Spinal cord (tissue), 10 donors: ENCODE measurements at places on chromosomes 4 and X. TPM values are rescaled to one million over a fixed set of nuclear protein-coding genes. Genes with fewer than 3 reads are reported as not detected.

Gene PRR32
- 0.17 TPM for total RNA-seq

Gene ACE2
- 0.30 TPM for total RNA-seq

Gene GLOD5
- not detected for total RNA-seq

Gene SLC2A9
- 4.4 TPM for total RNA-seq

GRCh38 chrX:35456891-35457290 lies 341.3 kb upstream of the MAGEB16 start:
- H3K36me3 ChIP-seq = no peaks in the 10 kb centered on the region
- H3K27me3 ChIP-seq = no peaks in the 10 kb centered on the region
- DNase-seq = no peak
- no peaks in the 10 kb centered on the region for H3K4me1 ChIP-seq

DNA sequence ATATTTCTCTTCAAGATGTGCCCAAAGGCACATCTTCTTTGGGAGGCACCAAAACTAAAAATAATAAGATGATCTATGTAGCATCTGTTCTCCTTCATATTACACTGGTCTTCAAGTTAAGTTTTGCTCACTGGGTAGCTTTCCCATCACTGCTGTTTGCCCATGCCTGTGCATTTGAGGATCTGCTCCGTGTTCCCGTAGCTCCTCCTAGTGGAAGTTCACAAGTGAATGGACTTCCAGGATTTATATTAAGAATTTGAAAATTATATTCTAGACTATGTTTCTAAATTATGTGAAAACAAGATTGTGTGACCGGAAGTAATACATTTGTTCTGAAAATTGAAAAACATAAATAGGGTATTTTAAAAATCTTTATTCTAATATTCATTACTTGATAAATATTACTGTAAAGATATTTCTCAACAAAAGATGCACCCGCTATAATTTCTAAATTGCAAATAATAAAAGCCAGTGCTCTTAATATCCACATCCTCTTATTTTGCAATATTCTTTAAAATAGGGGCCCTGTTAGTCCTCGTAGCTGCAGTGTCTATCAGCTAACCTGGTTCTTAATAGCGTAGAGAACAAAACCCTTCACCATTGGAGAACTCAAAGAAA lies 147.7 kb downstream of the RBM46 start:
- no peaks in the 10 kb centered on the region for H3K27me3 ChIP-seq
- no peak for DNase-seq
- H3K4me3 ChIP-seq = no peak overlapping the region
- H3K4me1 ChIP-seq = no peaks in the 10 kb centered on the region

- H3K27ac ChIP-seq = no peak overlapping the region
- peaks cover 94% of the 10 kb centered on the region for H3K27me3 ChIP-seq
- peaks cover 16% of the 10 kb centered on the region for H3K4me1 ChIP-seq
- peak overlapping the region; percentile 22 for H3K4me3 ChIP-seq
Observed at GRCh38 chr4:173538909-173539445, 8.9 kb upstream of the HAND2 start.

DNA sequence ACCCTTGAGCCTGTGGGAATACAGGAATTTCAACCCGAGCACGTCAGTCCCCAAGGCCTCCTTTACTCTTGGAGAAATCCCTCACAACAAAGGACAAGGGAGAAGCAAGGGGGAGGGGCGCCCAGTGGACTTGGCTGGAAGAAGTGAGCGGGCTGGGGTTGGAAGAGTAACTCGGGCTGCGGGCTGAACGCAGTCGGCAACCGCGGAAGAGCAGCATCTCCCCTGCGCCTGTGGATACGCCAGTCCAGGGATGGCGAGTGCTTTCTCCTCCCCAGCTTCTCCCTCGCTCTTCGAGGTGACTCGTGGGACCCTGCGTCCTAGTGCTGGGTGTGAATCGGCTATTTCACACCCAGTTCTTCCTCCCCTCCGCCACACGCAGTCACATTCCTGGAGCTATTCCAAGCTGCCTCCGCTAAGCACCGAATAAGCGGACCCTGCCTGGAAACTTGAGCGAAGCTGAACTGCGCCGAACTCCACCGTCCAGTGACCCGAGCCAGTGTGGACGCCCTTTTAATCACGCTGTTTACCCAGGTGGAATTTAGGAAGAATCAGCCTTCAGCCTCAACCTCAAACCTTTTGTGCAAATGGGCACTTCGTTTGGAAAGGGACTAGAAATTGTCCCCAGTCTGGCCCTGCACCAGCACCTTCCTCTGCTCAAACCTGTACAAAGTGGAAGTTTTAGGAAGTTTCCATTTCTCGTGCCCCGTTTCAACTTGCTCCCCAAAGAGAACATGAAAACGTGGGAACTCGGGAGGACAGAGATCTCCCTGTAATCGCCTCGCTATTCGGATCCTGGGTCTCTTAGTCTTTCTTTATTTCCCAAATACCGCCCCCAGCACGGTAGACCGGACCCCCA lies 64.3 kb upstream of the WDR17 start:
- no peaks in the 10 kb centered on the region for H3K36me3 ChIP-seq
- H3K4me1 ChIP-seq = peaks cover 17% of the 10 kb centered on the region
- H3K27ac ChIP-seq = peak overlapping the region; percentile 95
- H3K27me3 ChIP-seq = peaks cover 5% of the 10 kb centered on the region

- no peak for DNase-seq
- H3K36me3 ChIP-seq = no peaks in the 10 kb centered on the region
- no peaks in the 10 kb centered on the region for H3K27me3 ChIP-seq
- no peak overlapping the region for H3K4me3 ChIP-seq
- H3K27ac ChIP-seq = no peak overlapping the region
Observed at GRCh38 chrX:43108828-43109227, 330.9 kb upstream of the PPP1R2C start.

- DNase-seq = no peak
- H3K27me3 ChIP-seq = no peaks in the 10 kb centered on the region
- H3K4me1 ChIP-seq = no peaks in the 10 kb centered on the region
- no peak overlapping the region for H3K4me3 ChIP-seq
- H3K36me3 ChIP-seq = no peaks in the 10 kb centered on the region
Observed at GRCh38 chr4:114052227-114052626, 72.8 kb upstream of the ARSJ start.

DNA sequence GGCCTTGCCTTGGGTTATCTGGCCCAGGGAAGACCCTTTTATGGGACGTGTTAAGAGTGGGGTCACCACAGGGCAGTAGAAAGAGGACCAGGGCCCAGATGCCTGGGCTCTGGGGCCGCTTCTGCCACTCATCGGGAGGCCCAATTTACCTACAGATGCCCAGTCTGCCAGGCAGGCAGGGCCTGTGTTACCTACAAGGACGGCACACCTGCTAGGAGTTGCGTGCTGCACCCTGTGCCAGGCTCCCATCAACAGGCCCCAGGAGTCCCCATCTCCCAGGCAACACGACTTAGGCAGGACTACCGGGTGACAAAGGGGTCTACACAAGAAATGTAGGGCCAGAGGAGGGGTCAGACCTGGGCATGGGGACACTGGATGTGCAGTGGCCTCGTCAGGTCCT lies 34.6 kb downstream of the WDR1 start:
- DNase-seq = no peak
- H3K4me1 ChIP-seq = peaks cover 3% of the 10 kb centered on the region
- no peaks in the 10 kb centered on the region for H3K27me3 ChIP-seq
- no peak overlapping the region for H3K4me3 ChIP-seq
- H3K27ac ChIP-seq = no peak overlapping the region
- peaks cover 97% of the 10 kb centered on the region for H3K36me3 ChIP-seq

DNA sequence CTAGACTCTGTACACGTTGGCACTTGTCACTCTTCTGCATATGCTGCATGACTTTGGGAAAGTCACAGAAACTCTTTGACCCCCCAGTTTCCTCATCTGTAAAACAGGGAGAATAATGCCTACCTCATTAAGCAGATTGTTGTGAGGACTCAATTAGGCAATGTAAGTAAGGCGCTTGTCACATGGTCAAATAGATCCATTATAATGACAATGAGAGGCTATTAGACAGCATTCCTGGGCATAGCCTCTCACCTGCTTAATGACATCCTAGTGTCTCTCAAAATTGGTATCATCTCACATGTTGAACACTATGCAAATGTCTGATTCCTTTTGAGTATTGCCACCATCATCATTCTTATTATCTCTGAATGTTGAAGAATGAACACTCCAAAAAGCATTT lies 172.6 kb upstream of the JADE1 start:
- no peaks in the 10 kb centered on the region for H3K27me3 ChIP-seq
- no peaks in the 10 kb centered on the region for H3K36me3 ChIP-seq
- no peak for DNase-seq
- H3K27ac ChIP-seq = no peak overlapping the region
- no peak overlapping the region for H3K4me3 ChIP-seq

DNA sequence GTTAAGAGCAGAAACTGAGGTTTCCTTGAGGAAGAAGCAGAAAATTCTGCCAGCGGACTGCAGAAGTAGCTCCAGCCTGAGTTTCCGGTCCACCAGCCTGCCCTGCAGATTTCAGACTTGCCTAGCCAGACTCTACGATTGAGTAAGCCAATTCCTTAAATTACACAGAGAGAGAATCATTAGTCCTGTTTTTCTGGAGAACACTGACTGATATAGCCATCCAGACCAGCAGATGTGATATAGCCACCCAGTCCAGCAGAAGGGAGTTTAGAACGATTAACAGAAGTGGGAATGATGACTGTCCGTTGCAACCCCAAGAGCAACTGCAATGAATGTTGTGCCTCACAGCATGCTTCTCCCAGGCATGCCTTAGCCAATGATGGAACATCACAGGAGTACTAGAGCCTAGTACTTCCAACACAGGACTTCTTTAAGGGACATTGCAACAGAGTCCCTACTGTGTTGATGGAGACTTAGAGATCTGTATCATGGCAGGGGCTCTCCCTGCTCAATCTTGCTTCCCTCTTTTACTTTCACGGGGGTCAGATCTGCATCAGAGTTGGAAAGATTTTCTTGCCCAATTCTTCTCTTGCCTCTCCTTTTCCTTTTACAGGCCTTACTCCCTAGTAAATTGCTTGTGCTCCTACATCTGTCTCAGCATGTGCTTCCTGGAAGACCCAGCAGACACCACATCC lies 264.6 kb upstream of the CLNK start:
- H3K27me3 ChIP-seq = no peaks in the 10 kb centered on the region
- no peak for DNase-seq
- H3K36me3 ChIP-seq = no peaks in the 10 kb centered on the region
- H3K4me1 ChIP-seq = no peaks in the 10 kb centered on the region
- H3K4me3 ChIP-seq = no peak overlapping the region

DNA sequence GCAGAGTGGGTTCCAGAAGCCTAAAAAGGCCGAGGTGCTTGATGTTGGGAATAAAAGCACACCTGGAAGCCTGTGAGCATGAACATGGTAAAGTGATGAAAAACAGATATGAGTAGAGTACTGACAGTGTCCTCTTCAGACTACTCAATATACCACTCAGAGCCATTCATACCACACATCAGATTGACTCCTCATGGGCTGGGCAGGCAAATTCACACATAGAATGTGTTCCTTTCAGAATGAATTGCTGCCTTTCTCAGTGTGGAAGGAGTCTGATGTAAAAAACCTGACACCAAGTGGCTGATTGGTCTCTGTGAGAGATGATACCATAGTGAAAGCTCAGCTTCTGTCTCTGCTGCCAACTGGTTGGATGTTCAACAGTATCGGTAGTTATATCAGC lies 442.7 kb downstream of the RAPGEF2 start:
- H3K36me3 ChIP-seq = no peaks in the 10 kb centered on the region
- DNase-seq = no peak
- no peak overlapping the region for H3K27ac ChIP-seq
- H3K4me1 ChIP-seq = no peaks in the 10 kb centered on the region

DNA sequence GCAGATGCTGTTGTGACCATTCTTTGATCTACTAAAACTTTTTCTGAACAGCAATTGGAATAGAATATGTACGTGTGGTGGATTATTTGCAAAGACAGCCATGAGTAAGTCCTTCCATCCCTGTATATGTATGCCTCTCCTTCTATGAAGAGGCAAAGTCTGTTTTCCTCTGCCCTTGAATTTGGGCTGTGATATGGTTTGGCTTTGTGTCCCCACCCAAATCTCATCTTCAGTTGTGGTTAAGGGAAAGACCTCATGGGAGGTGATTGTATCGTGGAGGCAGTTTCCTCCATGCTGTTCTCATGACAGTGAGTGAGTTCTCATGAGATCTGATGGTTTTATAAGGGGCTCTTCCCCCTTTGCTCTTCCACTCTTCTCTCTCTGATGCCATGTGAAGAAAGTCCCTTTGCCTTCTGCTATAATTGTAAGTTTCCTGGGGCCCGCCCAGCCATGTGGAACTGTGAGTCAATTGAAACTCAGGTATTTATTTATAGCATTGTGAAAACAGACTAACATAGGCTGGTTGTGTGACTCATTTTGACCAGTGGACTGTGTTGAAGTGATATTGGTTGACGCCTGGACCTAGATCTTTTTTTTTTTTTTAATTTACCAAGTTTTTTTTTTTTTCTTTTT lies 108.3 kb upstream of the CAMK2D start:
- no peaks in the 10 kb centered on the region for H3K4me1 ChIP-seq
- DNase-seq = no peak
- no peaks in the 10 kb centered on the region for H3K27me3 ChIP-seq
- no peak overlapping the region for H3K27ac ChIP-seq

DNA sequence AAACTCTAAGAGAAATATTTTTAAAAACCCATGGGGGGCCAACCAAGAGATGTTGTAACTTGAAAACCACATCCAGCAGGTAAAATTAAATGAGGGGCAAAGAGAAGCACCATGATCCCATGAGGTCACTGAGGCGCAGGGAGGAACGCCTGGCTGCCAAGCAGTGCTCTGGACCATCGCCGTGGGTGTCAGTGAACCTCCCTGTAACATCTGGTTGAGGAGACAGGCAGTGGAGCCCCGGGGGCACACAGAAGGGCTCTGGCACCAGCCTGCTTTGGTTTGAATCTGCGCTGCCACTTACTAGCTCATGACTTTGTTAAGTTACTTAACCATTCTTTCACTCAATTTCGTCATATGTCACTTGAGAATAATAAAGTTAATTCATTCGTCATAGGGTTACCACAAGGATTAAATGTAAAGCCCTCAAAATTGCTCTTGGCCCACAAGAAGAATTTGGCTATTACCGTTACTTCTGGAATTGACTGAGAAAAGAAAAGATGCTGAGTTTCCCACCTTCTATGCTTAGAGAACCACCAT lies 41.6 kb upstream of the SLC25A4 start:
- H3K36me3 ChIP-seq = no peaks in the 10 kb centered on the region
- DNase-seq = no peak
- no peak overlapping the region for H3K27ac ChIP-seq

GRCh38 chr4:3121110-3121509 lies 46.6 kb downstream of the HTT start:
- DNase-seq = no peak
- no peaks in the 10 kb centered on the region for H3K27me3 ChIP-seq
- H3K4me1 ChIP-seq = peaks cover 3% of the 10 kb centered on the region

DNA sequence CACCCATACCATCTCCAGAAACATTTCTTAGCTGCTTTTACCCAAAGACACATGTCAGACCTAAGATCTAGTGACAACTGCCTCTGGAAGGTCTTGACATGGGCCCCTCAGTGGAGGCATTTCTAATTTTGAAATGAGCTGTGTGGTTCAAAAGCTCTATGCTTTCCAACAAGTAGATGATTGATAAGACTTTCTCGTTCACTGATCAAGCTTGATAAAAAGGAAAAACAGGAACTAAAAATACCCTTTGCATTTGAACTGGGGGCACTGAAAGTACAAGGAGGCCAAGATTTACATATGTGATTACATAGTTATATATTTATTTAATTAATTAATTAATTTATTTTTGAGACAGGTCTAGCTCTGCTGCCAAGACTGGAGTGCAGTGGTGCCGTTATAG lies 61.3 kb upstream of the SCOC start:
- H3K27me3 ChIP-seq = no peaks in the 10 kb centered on the region
- no peaks in the 10 kb centered on the region for H3K4me1 ChIP-seq
- H3K27ac ChIP-seq = no peak overlapping the region
- H3K4me3 ChIP-seq = no peak overlapping the region
